Myocyte (in vitro differentiated cells): ENCODE measurements at places on chromosomes 1 and 21. TPM values are rescaled to one million over a fixed set of nuclear protein-coding genes. Genes with fewer than 3 reads are reported as not detected.
A peak's percentile ranks its signal among the peaks of the same experiment; 100 is the strongest.

KCNJ6 gene
- 18.3 and 19.4 TPM in 2 replicates for total RNA-seq

LIPI gene
- not detected in 2 replicates for total RNA-seq

KLHDC7A gene
- not detected in 2 replicates for total RNA-seq

OR2T11 gene
- total RNA-seq, result not detected in 2 replicates

ACTL8 gene
- total RNA-seq, result not detected in 2 replicates

GJA8 gene
- total RNA-seq, result not detected in 2 replicates

SLC30A10 gene
- total RNA-seq, result not detected in 2 replicates

KCNQ4 gene
- 79.4 and 152 TPM in 2 replicates for total RNA-seq

GRCh38 chr1:182080955-182081582, 19.6 kb upstream of the ZNF648 start:
- DNase-seq, result peak; percentile 46

DNA sequence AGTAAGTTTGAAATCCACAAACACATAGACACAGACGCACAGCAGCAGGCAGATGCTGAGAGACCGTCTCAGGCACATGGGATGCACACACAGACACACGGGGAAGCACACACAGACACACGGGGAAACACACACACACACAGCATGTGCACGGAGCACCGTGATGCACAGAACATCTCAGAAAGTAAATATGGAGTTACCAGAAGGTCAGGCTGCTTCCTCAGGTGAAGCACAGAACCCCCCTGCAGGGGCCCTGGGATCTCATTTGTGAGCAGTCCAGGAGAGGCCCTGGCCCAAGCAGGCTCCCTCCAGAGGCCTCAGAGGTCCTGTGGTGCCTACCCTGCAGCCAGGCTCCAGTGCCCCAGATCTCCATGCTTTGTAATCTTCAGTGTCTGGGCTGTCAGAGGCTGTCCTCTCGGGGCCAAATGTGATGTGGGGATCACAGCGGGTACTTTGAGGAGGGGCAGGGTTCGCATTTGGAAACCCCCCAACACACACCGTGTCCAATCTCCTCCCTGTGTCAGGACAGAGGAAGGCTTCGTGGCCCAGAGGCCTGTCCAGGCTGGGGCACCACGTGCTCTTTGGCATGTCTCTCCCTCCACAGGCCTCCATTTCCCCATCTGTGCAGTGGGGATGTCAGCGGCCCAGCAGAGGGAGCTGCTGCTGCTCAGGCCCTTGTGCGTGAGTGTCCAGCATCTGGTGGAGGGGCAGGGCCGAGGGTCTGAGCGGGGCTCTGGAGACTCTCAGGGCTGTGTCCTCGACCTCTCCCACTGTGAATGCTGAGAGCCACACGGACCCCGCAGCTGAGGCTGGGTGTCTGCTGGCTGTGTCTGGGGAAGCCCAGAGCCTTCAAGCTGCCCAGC, 23.0 kb upstream of the PRSS38 start:
- DNase-seq, result no peak

GRCh38 chr1:19066874-19067181, 110.4 kb upstream of the IFFO2 start:
- DNase-seq, result no peak

DNA sequence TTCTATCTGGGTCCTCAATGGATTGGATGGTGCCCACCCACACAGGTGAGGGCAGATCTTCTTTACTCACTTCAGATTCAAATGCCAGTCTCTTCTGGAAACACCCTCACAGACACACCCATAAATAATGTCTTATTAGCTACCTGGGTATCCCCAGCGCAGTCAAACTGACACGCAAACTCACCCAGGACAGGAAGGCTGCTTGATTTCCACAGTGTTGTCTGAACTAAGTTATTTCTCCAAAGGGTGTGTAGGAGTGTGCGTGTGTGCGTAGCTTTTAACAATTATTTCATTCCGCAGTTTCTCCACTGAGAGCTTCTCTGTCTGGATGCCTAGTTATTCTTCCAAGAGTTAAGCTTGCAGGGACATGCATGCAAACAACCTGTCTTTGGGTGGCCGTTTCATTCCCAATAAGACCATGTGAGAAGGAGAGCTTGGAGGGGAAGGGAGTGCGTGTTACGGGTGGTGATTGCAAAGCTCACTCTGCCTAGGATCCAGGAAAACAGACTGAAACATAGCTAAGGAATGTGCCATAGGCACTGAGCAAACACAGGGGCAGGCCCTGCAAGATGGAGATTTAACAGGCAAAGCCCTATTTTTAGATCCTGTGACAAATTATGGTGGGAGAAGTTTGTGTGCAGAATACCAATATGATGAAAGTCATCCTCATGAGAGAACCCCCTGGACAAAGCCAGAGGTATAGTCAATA, 269.7 kb downstream of the DYRK1A start:
- DNase-seq, result peak; percentile 72

DNA sequence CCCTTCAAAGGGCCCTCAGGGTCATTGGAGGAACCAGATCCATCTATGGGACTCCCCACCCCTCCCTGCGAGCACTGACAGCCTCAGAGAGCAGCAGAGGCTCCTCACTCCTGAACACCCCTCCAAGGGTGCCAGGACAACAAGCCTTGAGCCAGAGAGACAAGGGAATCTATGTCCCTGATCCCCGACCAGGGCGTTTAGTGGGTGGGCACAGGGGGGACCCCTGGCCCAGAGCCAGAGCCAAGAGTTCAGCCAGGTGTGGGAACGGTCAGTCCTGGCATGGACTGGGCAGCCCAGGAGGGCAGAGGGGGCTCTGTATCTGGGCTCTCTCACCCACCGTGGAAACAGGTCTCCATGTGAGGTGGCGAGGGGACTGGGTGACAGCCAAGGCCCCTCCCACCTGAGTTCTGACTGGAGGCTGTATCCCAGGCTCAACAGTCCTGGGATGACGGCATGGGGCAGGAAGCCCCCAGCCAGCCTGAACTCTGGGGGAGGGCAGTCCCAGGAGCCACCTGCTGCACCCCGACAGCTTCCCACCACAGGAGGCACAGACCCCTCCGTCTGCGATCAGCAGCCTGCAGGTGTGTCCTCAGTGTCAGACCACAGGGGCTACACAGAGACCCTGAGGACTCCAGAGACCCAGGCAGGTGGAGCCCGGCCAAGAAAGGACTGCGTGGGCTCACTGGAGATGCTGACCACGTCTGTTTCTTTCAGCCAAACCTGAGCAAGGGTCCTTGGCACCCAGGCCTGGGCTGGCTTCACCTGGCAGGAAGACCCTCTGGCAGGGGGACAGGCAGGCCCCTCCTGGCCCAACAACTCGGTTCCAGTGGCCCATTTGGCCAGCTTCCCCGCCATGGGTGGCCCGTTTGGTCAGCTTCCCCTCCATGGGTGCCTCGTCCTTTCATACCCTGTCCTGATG, 11.2 kb upstream of the SRARP start:
- no peak for DNase-seq

- no peak for DNase-seq
These were observed 132.3 kb downstream of the TOMM20 start for GRCh38 chr1:234996245-234996757.

DNA sequence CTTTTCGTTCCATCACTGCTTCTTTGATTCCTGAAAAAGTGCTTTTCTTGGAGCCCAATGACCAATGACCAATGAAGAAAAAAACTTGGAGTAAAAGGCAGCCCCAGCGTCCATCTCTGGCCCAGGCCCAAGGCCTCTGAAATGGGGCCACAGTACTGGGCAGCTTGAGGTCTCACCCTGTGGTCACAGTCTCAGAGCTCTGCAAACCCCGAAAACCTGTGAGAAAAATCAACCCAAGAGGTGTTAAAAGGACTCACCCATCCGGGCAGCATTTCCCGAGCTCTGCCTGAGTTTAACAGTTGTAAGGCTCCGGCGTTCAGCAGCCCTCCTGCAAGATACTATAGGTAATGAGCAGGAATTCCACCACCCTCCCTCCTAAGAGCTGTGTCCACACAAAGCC, 2.1 kb upstream of the EFHD2 start:
- DNase-seq, result no peak

DNA sequence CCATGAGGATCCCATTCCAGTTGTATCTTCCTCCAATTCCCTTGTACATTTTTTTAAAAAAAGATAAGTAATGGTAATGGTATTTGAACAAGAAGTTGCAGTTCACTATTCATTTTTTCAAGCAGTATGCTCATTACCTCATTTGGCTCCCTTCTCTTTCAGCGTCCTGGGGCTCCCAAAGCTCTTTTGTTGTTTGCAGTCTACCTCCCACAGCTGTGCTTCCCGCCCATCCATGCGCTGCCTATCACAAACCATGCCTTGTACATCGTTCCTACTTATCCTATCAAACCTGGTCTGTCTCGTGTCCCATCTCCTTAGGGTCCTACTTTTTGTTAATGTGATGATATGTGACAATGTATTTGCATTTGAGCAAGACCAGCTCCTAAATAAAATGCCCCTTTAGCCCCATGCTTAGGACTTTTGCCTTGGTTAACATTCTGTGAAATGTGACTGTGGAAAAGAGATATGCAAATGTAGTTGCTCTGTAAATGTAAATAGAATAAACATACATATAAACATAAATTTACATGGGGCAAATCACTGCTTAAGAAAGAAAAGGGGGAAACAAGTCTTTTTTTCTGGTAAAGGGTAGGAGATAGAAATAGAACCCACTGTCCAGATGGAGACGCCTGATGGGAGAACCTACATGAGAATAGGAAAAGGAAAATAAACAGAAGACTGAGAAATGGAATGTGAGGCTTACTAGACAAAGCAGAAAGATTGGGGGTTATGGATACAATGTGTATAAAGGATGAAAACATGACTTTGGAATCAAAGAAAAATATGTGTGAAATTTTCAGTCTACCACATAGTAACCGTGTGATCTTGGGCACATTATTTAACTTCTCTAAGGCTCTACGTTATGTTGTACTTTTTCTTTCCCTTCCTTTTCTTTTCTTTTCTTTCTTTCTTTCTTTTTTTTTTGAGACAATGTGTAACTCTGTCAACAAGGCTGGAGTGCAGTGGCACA, 59.8 kb upstream of the PLXNA2 start:
- no peak for DNase-seq

DNA sequence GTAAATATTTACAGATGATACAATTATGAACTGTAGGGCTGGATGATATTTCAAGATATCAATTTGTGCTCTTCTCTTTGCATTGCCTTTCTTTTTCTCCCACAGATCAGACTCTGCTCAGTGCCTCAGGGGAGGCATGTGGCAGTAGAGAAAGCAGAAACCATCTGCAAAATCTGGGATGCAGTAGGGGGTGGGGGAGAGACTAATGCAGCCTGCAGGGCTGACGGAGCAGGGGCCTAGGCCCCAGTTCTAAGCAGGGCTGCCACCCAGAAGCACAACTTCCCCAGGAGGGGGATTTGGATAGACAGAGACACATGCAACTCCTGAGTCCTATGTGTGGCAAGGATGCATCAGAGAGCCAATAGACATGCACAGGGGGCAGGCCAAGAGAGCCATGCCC, 511.6 kb downstream of the SMYD3 start:
- DNase-seq, result no peak

- no peak for DNase-seq
These were observed 1093.1 kb downstream of the MRPL39 start for GRCh38 chr21:24514081-24514733.

DNA sequence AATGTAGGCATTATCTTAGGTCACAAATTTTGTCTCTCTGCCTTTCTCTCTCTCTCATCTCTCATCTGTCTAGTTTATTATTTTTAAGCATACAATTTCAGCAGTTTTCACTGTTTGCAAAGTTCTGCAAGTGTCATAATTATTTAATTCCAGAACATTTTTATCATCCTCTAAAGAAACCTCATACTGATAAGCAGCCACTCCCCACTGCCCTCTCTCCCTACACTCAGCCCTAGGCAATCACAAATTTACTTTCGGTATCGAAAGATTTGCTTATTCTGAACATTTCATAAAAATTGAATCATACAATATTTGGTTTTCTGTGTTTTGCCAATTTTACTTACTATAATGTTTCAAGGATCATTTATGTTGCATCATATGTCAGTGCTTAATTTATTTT, 16.6 kb downstream of the OR6Y1 start:
- no peak for DNase-seq

GRCh38 chr1:175602026-175602585, 141.3 kb downstream of the TNR start:
- DNase-seq, result no peak

GRCh38 chr1:59163268-59164092, 133.4 kb upstream of the FGGY start:
- peak; percentile 98 for DNase-seq

DNA sequence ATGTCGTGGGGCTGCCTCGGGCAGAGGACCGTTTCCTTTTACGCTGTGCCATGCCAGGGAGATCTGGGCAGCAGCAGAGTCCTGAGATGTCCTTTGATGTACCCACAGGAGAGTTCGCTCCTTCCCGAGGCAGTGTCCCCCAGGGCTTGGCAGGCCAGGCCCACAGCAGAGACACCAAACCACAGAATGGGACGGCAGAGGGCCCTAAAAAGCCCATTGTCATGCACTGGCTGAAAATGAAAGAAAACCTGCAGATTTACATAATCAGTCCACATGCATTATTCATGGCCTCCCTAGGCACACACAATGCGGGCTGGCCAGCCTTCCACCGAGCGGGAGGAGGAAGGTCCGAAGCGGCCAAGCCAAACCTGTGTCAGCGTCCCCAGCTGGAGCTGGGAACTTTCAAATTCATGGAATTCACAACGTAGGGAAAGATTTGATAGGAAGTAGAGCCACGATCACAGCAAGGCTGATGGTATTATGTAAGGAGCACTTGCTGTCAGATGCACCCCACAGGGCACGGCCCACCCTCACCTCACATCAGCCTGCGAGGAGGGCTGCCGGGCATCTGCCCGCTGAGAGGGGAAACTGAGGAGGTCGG, 25.3 kb upstream of the EFHD2 start:
- DNase-seq, result no peak

- DNase-seq, result no peak
These were observed 22.9 kb upstream of the SUMO3 start for GRCh38 chr21:44840771-44841170.

- no peak for DNase-seq
These were observed 11.9 kb downstream of the KLHL12 start for GRCh38 chr1:202915146-202915545.

DNA sequence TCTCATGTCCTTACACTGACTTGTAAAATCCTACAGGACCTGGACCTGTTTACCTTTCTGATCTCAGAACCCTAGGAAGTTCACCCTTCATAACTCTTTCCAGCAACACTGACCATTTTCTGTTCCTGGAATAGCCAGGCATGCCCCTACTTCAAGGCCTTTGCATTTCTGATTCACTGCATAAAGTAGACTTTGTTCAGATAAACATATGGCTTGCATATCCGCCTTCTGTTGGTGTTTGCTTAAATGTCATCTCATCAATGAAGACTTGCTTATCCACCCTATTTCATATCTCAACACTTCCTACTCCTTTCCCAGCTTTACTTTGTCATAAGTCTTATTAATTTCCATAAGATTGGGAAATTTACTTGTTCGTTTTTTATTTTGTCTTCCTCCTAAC, 57.4 kb downstream of the HSPA13 start:
- DNase-seq, result no peak

GRCh38 chr1:168112673-168113305, 23.9 kb downstream of the GPR161 start:
- peak; percentile 55 for DNase-seq

GRCh38 chr1:232306269-232306961, 323.5 kb downstream of the SIPA1L2 start:
- no peak for DNase-seq

DNA sequence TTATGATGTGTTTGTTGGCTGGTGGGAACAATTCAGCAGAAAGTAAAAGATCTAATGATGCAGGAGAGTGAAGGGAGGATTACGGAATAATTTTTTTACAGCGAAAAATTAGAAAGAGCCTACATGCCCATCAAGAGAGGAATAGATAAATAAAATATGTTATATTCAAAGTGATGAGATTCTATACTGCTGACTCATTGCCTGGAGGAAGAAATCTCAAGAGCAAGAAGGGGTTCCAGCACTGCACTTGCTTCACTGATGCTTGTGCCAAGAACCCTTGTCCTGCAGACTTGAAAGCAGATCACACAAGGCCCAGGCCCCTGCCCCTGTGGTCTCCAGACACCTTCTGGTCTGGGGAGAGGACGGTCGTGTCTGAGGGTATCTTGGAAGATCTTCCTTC, 295.1 kb upstream of the POU3F1 start:
- no peak for DNase-seq
